ENCODE measurements at places on chromosomes 1 and 21. TPM values are rescaled to one million over a fixed set of nuclear protein-coding genes. Genes with fewer than 3 reads are reported as not detected.

The ALX3 gene
- total RNA-seq = 0.74 TPM

The AADACL3 gene
- total RNA-seq = not detected

The KIAA1614 gene
- total RNA-seq = 3.7 TPM

The THEMIS2 gene
- 140 TPM for total RNA-seq
